ENCODE measurements at places on chromosomes 5 and 9.

DNA sequence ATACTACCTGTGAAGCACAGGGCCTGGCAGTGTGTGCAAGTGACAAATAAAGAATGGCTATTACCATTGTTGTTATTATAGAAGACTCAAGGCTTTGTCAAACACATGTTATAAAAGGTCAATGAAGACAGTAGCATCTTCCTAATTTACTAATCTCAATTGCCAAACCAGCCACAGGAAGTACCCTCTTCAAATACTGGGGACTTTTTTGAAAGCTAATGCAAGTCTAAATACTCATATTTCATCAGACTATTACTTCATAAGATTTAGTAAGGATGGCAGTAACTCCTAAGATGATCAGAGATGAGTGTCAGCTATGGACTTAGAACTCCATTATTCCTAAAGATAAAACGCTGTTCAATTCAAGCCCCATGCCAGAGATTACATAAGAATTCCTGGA, 43.0 kb downstream of the GNAQ start:
- DNase-seq, result no peak

DNA sequence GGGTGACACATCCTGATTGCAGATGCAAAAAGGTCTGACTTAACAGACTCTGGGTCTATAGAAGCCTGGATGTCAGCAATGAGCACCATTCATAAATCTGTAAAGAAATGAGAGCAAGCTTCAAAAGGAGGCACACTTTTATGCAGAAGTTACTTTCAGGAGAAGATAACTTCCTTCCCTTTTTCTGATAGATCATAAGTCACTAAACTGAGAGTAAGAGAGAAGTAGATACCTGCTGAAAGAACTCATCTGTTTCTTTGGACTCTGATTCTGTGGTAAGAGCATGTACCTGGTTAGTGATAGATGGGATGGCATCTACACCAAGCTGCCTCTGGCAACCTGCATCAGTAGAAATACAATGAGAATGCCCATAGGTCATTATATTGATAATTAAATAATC, 525.6 kb downstream of the CETN3 start:
- no peak for DNase-seq

DNA sequence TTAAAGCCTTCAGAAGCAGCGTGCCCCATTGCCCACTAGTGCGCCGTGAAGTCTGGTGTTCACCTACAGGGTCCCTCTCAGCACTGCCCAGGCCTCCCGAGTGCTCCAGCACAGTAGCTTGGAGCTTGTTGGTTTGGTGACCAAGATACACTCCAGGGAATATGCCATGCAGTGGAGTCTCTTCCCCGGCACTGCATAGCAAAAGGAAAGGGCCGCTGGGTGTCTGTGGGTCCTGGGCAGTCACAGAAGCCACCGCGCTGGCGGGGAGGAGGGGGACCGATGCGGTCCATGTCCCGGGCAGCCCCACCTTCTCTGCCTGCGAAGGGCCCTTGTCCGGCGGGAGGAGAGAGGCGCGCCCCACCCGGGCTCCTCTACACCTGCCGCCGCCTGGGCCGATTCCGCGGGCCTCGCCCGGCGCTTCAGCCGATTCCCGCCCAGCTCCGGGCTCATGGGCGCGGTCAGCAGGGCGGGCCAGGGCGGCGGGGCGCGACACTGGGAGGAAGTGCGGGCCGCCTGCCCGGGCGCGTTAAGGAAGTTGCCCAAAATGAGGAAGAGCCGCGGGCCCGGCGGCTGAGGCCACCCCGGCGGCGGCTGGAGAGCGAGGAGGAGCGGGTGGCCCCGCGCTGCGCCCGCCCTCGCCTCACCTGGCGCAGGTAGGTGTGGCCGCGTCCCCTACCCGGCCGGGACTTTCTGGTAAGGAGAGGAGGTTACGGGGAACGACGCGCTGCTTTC, at the start of gene SYK:
Gene SYK, plus strand, starts transcription at position 579 of the 732 bp plus-strand sequence. CDS start 42,080 bp downstream, outside the sequence.
- peak; percentile 85 for DNase-seq

DNA sequence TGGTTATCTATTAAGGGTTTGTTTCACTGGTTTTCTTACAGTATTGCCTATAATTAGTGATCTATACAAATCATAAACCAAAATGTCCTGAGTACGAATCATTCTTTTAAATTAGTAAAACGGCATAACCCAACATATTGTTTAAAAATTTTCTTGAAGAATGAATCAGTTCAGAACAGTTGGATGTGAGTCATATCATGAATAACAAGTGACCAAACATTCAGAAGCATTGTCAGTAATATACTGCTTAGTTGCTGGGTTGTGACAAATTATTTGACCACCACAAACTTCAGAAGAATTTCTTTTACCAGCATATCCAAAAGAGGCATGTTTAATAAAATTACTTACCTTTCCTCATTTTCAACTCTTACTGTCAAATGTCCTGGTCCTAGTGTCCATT, 111.2 kb downstream of the UNC13B start:
- DNase-seq, result no peak

DNA sequence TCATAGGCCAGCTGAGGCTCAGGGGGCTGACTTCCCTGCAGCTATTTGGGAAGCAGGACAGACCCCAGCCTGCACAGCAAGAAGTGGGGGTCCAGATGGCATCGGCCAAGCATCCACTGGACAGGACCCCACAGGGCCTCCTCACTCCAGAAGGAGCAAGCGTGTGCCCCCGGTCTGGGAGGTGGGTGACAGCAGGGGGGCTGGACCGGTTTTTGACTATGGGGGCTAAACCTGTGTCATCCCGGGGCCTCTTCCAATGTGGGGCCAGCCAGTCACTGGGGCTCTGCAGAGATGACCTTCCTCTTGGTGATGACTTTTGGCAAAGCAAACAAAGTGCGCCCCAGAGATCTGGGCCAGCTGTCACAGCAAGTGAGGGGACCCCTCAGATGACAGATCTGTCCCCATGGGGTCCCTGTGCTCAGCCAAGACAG, 163.9 kb downstream of the OLFM1 start:
- DNase-seq, result no peak

DNA sequence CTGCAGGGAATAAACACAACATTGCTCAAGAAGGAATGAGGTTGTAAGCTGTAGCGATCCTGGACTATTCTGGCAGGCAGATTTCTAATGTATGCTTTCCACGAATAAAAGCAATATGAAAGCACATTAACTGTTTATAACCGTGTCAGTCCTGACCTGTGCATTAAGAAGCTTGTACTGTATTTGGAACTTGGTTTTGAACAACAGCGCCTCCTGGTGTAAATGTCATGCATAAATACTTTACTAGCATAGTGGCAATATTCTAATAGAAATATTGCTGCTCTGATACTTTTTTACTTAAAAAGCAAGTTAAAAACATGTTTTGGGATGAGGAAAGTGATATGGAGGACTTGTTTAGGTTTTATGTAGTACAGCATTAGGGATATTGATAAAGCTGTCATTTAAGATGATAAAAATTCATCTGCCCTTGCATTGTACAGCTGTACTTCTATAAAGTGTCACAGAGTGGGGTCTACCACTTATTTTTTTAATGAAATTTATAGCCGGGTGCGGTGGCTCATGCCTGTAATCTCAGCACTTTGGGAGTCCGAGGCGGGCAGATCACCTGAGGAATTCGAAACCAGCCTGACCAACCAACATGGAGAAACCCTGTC, 70.7 kb upstream of the GNE start:
- DNase-seq, result peak; percentile 67

DNA sequence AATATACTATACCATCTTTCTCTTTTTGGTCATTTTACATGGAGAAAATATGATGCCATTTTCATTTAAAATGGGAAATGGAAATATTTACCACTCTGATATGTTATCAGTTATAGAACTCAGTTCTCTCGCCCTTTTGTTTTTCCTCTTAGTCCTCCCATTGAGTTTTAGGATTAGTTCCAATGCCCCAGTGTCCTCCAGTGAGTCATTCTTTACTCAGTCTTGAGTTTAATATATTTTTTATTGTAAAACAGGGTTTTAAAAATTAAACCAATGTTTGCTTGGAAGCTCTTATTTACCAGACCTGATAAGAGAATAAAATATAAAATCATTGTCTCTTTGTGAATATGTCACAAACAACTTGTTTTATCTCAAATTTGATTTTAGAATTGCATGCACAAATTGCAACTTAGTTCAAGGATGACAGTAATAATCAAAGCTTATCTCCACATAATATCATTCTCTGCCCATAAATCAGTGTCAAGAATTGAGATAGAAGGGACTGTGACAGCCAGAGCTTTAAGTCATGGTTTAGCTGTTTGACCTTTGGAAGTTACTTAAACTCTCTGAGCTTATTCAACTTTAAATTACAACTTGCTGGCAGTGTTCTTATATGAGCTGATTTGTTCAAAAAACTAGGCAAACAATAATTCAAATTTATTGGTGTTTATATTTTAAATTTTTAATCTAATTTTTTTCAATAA, 166.4 kb downstream of the PAM start:
- DNase-seq, result no peak

DNA sequence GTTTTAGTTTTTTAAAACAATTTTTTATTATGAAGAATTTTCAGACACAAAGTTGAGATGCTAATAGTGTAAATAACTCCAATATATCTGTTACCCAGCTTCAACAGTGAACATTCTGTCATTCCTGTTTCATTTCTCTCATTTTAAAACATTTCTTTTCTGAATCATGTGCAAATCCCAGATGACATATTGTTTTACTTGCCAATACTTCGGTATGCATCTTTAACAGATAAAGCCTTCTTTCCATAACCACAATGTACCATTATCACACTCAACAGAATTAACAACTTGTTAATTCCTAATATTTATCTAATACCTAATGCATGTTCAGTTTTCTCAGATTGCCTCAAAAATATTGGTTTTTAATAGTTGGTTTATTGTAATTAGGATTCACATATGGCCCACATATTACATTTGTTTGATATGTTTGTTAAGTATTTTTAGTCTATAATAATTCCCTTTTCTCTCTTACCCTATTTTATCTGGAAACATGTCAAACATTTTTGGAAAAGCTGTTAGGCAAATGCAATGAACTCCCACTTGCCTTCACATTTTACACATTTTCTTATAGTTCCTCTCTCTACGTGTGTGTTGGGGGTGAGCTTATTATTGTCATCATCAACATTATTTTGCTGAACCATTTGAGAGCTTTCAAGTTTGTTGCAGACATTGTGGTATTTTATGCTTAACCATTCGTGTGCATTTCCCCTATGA, 58.7 kb upstream of the ANKRD55 start:
- no peak for DNase-seq

- DNase-seq, result no peak
Measured at GRCh38 chr5:53871050-53871449, 310.6 kb downstream of the NDUFS4 start.

DNA sequence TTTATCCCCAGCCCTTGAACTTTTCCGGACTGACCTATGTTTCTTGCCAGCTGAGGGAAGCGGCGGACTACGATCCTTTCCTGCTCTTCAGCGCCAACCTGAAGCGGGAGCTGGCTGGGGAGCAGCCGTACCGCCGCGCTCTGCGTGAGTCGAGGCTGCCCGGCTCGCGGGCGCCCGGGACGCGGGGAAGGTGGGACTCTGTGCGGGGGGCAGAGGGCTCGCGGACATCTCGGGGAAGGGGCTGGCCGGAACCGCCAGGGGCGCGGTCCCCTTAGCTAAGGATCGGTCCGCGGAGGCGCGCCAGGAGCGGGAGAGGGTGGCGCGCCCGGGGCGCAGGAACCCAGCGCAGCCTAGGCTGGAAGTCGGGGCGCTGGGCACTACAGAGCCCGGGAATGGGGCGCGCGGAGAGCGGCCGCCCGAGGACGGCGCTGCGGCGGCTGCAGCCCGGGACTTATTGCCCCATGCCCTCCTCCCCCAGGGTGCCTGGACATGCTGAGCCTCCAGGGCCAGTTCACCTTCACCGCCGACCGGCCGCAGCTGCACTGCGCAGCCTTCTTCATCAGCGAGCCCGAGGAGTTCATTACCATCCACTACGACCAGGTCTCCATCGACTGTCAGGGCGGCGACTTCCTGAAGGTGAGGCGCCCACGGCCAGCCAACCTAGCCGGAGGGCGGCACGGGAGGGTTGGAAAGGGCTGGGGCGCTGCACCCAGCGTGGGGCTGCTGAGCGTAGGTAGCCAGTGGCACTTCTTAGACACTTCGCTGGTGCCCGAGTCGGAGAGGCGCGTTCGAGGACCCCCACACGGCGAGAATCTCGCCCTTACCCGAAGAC, 922 bp downstream of the CRHBP start:
- DNase-seq, result no peak

DNA sequence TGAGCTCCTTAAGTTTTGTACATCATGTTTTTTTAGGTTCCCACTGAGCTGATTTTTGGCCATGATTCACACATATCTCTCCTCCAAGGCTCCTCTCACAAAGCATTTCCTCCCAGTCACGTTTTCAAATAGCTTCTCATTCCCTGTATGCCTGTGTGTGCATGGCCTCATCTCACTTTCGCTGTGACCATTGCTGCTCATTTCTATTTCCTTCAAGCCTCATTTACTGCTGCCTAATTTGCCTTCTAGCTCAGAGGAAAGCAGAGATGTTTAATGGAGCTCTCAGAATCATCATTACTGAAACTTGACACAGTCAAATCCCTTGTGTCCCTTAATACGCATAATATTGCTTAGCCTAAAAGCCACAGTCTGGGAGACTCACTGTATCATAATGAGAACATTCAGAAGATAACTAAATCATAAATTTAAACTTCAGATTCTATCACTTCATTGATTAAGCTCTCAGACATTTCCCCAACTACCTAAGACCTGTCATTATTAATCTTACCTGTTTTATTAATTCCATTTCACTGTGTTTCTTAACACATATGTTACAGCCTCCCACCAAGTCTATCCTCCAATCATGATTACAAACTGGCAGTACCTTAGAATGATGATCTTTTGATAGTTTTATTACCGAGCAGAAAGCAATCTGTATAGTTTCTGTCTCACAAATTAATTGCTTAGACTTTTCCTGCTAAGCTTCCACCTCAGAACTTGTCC, 278.3 kb upstream of the PTGER4 start:
- DNase-seq, result no peak

DNA sequence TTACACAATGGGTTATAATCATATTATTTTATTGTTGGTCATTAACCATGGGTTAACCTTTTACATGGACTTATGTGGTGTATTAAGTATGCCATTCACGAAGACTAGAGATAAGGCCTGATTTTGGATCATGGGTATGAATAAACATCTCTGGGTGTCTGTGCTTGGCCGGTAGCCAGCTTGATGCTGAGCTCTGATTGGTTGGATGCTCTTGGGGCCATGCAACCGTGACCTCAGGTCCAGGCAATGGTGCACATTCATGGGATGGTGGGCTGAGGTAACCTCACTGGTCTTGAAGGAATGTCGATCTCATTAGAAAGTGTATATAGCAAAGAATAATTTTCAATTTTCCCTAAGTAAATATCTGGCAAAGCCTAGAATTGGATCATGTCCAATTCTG, 158.2 kb upstream of the IL12B start:
- no peak for DNase-seq

DNA sequence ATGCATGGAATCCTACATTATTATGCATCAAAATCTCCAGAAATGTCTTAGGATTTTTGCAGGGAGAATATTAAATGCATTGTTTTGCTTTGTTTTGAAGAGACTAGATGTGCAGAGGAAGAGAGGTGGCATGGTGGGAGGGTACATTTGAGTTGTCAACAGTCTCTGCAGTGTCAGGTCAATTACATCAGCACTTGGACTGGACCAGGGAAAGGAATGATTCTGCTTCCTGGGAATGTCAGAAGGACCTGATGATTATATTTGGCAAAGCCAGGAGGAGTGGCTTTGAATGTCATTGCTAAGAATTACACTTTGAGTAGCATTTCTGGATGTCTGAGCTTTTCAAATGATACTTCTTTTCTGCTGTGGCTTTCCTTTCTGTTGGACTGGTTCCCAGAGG, 17.5 kb upstream of the TMEFF1 start:
- no peak for DNase-seq

- no peak for DNase-seq
Measured at GRCh38 chr9:99732715-99733114, 89.0 kb upstream of the NR4A3 start.
